ENCODE measurements at places on chromosomes 2 and 18. TPM values are rescaled to one million over a fixed set of nuclear protein-coding genes. Genes with fewer than 3 reads are reported as not detected.

DNA sequence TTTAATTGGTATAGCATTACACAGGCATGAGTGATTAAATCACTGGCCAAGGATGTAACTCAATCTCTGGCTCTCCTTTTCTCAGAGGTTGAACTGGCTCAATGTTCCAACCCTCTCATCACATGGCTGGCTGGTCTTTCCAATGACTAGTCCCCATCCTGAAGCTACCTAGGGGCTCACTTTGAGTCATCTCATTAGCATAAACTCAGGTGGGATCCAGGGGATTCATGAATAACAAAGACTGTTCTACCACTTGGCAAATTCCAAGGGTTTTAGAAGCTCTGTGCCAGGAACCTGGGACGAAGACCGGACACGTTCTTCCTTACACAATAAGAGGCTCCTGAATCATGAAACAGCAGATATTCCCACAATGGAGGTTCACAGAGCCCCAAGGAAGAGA is 145.0 kb upstream of the SPATS2L start:
- no peaks in the 10 kb centered on the region for H3K4me1 ChIP-seq
- peaks cover 6% of the 10 kb centered on the region for H3K27me3 ChIP-seq
- no peak for DNase-seq
- H3K36me3 ChIP-seq: no peaks in the 10 kb centered on the region
- no peak overlapping the region for H3K27ac ChIP-seq
- no peak overlapping the region for H3K4me3 ChIP-seq

- no peak for DNase-seq
- no peaks in the 10 kb centered on the region for H3K36me3 ChIP-seq
- no peak overlapping the region for H3K27ac ChIP-seq
- peaks cover 24% of the 10 kb centered on the region for H3K4me1 ChIP-seq
- H3K27me3 ChIP-seq: peaks cover 79% of the 10 kb centered on the region
Measured at GRCh38 chr2:70897203-70897976, 38.3 kb upstream of the ATP6V1B1 start.

DNA sequence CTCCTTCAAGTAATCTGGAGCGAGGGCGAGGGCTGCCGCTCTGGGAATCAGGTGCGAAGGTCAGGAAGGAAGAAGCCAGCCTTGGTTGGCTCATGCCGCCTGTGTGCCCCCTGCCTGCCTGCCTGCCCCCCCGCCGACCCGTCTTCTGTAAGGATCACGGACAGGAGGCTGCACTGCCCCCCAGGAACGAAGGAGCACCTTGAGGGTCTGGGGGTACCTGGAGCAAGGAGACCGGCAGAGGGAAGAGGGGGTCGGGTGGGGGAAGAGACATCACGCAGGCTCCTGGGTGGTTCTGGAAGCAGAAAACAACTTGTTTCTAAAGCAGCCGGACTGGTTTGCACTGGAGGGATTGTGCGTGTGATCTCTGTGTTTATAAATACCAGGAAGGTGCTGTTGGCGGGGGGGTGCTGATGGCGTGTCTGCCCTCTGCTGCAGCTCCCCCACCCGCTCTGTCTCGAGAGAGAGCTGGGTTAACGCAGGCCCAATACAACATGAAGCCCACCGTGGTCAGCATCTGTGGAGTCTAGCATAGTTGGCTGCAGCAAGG is 1.7 kb downstream of the FOSL2 start:
- no peak overlapping the region for H3K4me3 ChIP-seq
- H3K27me3 ChIP-seq: peaks cover 2% of the 10 kb centered on the region
- peaks cover 22% of the 10 kb centered on the region for H3K36me3 ChIP-seq
- H3K4me1 ChIP-seq: peaks cover 32% of the 10 kb centered on the region
- no peak overlapping the region for H3K27ac ChIP-seq

DNA sequence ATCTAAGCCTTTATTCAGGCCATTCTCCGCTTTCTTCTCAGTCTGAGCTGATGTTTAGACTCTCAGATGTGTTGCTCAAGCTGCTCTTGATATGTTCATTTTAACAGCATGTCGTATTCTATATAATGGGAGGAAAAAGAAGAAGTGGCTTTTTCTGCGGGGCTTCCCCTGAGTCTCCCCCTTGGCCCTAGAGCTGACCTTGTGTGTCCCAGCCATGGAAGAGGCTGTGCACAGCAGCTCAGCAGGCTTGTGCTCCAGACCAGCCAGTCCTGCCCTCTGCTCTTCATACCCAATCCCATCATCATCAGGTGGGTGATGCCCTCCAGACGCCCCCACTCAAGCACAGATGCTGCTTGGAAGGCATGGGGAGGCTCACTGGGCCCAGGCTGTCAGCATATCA is 155.1 kb upstream of the CELF4 start:
- H3K36me3 ChIP-seq: no peaks in the 10 kb centered on the region
- DNase-seq: no peak
- no peak overlapping the region for H3K4me3 ChIP-seq
- no peaks in the 10 kb centered on the region for H3K4me1 ChIP-seq

- H3K27me3 ChIP-seq: no peaks in the 10 kb centered on the region
- H3K36me3 ChIP-seq: no peaks in the 10 kb centered on the region
- no peak overlapping the region for H3K27ac ChIP-seq
- H3K4me1 ChIP-seq: no peaks in the 10 kb centered on the region
- DNase-seq: no peak
Measured at GRCh38 chr2:150165988-150166312, 321.5 kb downstream of the RND3 start.

IL36G gene
- not detected for total RNA-seq

CFC1 gene
- not detected for total RNA-seq

CD207 gene
- not detected for total RNA-seq

RAPGEF4 gene
- total RNA-seq: not detected

CCDC138 gene
- total RNA-seq: 9.1 TPM

CACNB4 gene
- total RNA-seq: 0.19 TPM

All from activated CD4-positive, alpha-beta memory T cell treated with anti-CD3 and anti-CD28 coated beads for 36 hours (primary cell).